ENCODE measurements at places on chromosomes 3 and 15.

GRCh38 chr3:179942553-179943075 lies 94.1 kb downstream of the PEX5L start:
- DNase-seq = no peak

- DNase-seq = no peak
These were observed 54.1 kb upstream of the ATP2C1 start for GRCh38 chr3:130839813-130840212.

GRCh38 chr15:91516866-91517265 lies 336.6 kb upstream of the SLCO3A1 start:
- DNase-seq = no peak

GRCh38 chr15:99631255-99631654 lies 65.5 kb downstream of the MEF2A start:
- no peak for DNase-seq

GRCh38 chr15:95698230-95698629 lies 632.3 kb upstream of the NR2F2 start:
- DNase-seq = no peak

- no peak for DNase-seq
These were observed 11.3 kb upstream of the ANKRD63 start for GRCh38 chr15:40293905-40294895.

DNA sequence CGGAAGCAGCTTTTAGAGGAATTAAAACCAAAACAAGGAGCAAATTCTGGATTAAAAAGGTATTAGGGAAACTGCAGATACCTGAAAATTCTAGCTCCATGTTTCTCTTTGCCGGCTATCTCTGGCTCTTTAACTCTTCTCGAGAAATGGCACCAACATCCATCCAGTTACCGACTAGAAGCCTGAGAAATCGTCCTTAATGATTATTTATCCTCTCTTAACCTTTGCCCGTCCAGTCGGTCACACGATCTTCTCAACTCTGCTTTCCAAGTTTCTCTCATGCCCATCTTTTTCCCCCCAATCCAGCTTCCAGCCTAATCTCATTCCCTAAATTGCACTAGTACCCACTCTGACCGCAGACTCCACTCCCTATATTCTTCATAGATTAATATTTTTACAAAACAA lies 596 bp upstream of the SGO1 start:
- DNase-seq = no peak

GRCh38 chr15:85394554-85395333 lies 14.3 kb downstream of the AKAP13 start:
- no peak for DNase-seq

DNA sequence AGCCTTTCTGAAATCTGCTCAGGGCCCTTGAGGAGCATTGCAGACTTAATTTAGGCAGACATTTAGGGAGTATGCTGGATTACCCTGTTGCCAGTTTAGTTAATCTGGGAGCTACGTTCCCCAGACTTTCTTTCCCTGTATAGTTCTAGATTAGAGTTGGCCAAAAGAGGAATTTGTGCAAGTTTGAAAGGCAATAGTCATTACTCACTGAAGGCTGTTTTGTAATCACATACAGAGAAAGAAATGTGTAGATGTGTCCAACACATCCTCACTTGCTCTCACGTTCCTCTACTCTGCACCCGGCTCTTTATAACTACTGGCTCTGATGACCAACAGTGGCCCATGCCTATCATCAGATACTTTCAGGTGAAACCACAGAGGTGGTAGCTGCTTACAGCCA lies 24.2 kb downstream of the MASP1 start:
- DNase-seq = no peak

GRCh38 chr15:52786436-52787122 lies 3.6 kb downstream of the ONECUT1 start:
- DNase-seq = no peak

DNA sequence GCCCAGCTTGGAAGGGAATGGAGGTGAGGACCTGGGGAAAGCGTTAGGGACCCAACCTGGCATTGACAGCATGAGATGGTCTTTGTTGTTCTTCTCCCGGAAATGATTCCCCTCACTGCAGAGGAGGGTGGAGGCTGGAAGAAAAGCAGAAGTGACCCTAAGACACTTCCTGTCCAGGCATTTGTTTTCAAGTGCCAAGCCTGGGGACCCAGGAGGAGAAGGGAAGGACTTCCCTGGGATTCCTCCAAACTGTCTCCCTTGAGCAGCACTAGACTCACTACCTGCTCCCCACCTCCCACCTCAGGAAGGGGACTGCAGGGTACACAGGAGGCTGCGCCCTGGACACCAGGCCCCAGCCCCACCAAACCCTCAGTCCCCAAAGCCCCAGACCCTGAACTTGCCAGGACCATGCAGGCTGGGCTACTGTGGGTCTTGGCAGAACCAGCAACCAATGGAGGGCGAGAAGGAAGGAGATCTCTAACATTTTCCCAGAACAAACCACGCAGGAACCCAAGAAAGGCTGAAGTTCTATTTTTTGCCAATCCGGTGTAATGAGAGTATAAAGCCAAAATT lies 9.8 kb upstream of the VIPR1 start:
- no peak for DNase-seq

DNA sequence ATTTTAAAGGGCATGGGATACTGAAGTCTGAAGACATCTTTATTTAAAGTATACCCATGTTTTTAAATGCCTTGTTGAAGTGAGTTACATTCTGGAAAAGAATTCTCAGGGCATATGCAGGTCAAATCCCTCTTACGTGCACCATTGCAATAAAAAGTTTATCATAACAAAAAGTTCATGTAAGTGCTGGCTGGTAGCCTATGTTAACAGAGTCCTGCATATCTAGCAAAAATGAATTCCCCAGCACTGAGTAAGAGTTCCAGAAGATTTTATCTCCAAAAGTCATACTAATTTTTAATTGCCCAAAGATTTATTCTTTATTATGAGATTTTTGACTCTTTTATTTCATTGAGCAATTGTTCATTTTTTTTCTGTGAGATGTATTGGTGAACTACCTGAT lies 104.7 kb upstream of the ROBO1 start:
- no peak for DNase-seq

DNA sequence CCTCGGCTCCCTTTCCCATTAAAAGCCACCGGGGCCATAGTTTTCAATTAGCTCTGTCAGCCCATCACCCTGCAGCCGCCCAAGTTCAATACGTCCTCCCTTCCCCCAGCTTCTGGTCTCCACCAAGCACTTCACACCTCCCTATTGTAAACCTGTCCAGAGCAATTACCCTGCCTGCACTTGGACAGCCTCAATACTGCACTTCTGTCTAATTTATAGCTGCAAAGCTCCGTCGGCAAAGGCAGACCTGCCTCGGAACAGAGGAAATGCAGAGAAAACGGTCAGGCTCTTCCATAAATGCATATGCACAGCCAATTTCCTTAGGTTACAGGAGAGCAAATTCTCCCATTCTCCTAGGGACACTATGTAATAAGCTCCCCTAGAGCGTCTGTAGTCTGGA lies 21.9 kb downstream of the LRIG1 start:
- no peak for DNase-seq

- DNase-seq = no peak
These were observed 40.2 kb upstream of the LPP start for GRCh38 chr3:188113756-188114155.

DNA sequence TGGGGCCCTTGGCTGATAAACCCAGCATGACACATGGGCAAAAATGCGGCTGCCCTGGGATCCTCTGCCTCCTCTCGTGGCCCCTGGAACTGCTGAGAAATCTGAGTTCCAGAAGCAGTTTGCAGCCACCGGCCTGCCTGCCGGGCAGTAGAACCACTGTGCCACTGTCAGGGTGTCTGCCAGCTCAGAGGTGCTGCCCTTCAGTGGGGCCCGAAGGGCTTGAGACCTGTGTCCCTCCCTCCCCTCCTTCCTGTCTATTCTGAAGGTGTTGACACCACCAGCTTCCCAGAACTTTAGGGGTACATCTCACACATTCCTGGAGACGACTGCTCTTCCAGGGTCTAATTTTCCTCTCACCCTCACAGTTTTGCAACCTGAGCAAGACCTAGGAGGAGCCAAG lies 88.2 kb upstream of the POMGNT2 start:
- DNase-seq = no peak

DNA sequence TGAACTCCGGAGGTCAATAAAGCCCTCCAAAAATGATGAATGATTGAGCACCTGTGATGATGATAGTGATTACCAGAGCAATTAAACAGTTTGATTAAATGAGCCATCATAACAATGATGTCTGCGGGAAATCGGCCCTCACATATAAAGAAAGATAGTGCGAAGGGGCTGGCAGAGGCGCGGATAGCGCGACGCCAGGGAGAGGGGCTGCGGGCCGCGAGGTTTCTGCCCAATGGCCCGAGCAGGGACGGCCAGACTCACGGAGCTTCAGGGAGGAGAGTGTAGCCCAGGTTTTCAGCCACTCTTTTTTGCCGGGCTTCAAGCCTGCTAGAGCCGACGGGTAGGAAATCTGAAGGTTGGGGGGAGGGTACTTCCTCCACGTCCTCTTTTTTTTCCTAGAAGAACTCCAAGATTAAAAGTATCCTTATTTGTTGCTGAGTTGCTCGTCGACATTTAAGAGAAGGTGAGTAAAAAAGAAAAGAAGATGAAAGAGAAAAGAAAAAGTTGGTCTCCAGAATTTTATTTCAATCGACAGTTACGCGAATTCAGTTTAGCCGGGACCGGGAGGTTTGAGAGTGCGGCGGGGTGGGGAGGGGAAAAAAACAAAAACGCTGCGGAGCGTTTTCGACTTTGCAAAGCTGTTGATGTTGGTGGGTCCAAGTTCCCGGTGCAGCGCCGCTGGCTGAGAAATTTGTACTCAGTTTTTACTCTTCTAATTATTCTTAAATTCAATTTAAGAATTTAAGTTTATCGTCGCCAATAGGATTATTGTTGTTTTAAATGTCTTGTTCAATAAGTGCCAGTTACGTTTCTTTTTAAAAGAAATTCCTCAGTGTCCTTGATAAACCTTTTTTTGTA lies 2.2 kb upstream of the MEIS2 start:
- no peak for DNase-seq

DNA sequence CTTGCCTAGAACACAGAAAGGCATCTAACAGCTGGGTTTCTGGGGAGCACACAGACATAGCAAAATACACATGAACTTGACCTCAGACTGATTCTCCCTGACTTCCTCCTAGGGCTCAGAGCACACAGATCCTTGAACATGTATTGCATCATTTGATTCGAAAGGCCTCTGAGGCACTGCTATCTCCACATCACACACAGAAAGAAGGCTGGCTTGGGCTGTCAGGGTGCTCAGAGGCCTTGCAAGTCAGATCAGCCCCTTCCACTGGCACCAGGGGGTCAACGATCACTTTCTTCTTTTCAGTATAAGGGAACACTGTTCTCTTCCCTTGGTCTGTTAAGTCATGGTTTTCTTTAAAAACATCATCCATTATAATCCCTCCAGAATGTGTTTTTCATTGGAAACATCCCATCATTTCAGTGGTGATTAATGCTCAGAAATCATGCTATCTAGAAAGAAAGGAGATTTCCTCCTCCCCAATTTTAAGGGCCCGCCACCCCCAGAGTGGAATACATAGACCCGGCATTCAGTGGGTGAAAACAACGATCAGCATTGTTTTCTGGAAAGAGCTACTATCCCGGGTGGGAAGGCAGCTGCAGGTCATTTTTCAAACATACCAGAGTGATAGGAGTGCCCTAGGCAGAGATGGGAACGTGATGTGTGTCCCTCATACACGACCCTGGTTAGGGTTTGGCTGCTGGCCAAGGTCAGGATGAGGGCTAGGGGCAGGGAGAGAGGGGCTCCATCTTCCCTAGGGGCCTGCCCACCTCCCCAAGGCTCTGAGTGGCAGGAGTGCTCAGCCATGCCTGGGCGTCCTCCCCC lies 253.3 kb upstream of the LYSMD4 start:
- no peak for DNase-seq

DNA sequence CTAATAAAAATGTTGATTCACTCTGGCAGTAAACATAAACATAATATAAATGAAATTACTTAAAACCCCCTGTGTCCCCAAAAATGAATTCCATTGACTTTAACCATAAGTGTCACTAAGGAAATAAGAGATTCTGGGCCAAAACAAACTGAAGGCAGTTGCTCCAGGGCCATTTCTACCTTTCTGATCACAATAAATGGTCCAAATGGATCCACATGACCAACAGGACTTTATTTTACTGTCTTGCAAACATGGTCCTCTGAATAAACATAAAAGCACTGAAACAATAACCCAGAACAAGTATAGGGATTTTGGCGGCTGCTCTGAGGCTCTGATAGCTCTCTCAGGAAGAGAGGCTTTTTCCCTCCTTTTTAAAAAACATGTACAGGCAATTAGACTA lies 77.3 kb downstream of the ETFA start:
- DNase-seq = no peak

- no peak for DNase-seq
These were observed 12.9 kb downstream of the GMNC start for GRCh38 chr3:190849607-190850006.

GRCh38 chr3:174533286-174533685 lies 325.8 kb upstream of the NAALADL2 start:
- DNase-seq = peak; percentile 3

GRCh38 chr3:65604863-65605526 lies 433.7 kb downstream of the MAGI1 start:
- peak; percentile 6 for DNase-seq
